ENCODE measurements at places on chromosomes 16 and 17.

DNA sequence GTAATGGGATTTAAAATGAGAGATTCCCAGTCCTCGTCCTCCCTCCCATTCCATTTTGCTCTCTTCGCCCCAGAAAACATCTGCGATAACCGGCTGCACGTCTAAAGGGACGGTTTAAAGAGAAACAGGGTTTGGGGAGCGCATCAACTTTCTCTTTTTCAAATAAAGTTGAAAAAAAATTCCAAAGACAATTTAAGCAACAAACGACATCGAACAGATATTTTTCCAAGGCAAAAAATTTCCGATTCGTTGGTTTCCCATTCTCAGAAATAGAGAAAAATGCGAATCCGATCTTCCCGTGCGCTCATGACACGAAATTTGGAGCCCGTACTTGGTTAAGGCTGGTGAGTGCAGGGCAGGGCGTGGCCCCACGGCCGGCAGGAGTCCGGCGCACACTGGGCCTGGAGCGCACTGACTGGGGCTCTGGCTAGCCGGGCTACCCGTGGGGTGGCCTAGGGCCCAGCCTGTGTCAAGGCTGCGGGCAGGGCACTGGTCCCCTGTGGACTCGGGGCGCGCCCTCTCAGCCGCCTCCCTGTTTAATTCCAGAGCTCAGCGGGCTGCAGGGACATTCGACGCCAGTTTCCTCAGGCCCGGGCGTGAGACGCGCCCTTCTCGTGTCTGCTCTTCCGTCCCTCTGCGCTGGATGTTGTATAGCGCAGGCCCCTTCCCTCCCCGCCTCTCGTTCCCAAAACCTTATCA, 17.9 kb upstream of the ZFHX3 start:
- no peak for DNase-seq

- no peak for DNase-seq
Measured at GRCh38 chr17:4542003-4542725, 13.0 kb downstream of the MYBBP1A start.

GRCh38 chr17:12637015-12637414, 28.7 kb upstream of the MYOCD start:
- DNase-seq, result no peak

DNA sequence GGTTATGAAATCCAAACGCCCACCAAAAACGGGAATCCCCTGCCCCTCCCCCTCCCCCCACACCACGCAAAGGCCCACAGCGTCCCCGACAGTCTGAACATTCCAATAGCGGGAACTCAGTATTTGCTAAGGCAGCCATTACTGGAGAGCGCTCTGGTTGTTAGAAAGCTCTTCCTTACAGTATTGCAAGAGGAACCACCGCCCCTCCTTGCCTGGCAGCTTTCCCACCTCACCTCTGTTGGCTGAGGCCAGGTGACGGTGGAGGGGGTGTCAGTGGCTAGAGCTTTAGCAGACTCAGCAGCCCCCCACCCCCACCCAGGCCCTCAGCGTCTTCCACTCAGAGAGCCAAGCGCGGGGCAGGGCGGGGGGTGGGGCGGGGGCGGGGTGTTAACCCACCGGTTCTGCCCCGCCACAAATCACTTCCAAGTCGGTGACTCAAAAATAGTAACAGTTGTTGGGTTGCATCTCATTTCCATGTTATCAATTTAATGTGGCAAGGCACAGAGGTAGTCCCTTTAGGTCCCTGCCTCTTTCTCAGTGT, 2.2 kb upstream of the PLEKHH3 start:
- no peak for DNase-seq

GRCh38 chr16:17387256-17387655, 83.5 kb downstream of the XYLT1 start:
- no peak for DNase-seq

GRCh38 chr17:17741349-17742023, 60.2 kb downstream of the RAI1 start:
- no peak for DNase-seq

DNA sequence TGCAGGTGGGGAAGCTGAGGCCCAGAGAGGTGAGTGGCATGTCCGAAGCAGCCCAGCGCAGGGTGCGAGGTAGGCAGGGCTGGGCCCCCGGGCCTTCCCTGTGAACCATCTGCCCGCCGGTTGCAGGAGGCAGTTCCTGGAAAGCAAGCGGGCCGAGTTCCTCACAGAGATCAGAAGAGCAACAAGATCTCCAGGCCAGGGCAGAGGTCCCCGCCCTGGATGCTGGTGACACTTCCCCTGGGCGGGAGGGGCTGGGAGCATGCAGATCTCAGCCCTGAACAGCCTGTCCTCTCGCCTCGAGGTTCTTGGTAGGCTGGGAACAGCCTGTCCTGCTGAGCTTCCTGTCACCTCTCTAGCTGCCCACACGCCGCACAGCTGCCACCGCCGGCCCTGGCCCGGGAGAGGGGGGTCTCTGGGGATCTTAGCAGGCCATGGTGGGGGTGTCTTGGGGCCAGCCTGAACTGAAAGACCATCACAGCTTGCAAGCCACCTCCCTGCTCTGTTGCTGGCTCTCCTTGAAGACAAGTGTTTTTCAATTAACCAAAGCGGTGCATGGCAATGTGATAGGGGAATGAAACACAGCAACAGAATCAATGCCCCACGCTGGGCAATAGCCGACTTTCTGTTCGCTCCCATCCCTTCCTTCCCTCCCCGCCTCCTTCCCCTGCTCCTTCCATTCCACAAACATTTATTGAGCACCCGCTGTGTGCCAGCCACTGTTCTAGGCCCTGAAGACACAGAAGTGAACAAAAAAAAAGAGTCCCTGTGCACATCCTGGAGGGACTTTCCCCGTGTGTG, 31.7 kb downstream of the SOCS1 start:
- peak; percentile 87 for DNase-seq

DNA sequence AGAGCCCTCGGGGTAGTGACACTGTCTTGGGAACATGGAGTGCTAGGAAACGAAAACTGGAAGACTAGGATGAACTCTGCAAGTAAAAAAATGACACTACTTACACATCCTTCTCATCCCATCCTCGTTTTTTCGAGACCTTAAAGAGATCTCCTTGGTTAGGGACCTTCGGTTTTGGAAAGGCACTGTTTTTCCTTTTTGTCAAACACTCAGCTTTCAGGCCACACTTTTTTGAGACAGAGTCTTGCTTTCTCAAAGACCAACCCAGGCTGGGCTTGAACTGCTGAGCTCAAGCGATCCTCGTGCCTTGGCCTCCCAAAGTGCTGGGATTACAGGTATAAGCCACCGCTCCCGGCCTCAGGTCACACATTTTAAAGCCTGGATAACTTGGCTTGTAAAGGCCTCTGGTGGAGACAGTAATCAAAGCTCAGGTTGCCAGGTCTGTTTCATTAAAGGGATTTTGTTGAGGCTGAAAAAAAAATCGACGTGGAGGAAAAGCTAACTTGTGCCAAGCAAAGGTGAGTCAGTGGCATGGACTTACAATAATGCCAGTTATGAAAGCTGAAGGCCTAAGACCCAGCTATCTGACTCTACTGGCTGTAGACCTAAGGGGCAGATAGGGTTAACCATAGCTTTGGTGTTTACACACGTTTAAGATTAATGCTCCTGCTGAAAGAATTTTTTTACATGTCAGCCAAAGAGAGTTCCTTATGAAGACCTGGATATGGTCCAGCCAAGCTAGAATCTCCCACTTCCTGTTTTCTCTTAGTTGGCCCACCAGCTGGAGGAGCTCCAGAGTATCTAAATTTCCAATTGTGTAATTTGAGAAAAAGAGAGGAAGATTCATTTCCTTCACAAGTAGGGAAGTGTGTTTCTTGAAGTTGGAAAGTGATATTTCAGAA, 823 bp downstream of the NBR1 start:
- DNase-seq, result peak; percentile 88

- no peak for DNase-seq
Measured at GRCh38 chr17:3772764-3773163, 28.2 kb downstream of the ITGAE start.

DNA sequence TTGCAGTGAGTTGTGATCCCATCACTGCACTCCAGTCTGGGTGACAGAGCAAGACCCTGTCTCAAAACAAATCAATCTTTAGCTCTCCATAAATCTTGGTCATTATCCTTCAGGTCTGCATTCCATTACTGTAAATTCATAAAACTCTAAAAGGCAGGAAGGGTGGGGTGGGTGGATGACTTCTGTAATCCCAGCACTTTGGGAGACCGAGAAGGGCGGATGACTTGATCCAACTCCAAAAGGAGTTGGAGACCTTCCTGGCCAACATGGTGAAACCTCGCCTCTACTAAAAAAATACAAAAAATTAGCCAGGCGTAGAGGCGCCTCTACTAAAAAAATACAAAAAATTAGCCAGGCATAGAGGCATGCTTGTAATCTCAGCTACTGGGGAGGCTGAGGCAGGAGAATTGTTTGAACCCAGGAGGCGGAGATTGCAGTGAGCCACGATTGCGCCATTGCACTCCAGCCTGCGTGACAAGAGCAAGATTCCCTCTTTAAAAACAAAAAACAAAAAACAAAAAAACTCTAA, 2.2 kb upstream of the UBE2Z start:
- no peak for DNase-seq

DNA sequence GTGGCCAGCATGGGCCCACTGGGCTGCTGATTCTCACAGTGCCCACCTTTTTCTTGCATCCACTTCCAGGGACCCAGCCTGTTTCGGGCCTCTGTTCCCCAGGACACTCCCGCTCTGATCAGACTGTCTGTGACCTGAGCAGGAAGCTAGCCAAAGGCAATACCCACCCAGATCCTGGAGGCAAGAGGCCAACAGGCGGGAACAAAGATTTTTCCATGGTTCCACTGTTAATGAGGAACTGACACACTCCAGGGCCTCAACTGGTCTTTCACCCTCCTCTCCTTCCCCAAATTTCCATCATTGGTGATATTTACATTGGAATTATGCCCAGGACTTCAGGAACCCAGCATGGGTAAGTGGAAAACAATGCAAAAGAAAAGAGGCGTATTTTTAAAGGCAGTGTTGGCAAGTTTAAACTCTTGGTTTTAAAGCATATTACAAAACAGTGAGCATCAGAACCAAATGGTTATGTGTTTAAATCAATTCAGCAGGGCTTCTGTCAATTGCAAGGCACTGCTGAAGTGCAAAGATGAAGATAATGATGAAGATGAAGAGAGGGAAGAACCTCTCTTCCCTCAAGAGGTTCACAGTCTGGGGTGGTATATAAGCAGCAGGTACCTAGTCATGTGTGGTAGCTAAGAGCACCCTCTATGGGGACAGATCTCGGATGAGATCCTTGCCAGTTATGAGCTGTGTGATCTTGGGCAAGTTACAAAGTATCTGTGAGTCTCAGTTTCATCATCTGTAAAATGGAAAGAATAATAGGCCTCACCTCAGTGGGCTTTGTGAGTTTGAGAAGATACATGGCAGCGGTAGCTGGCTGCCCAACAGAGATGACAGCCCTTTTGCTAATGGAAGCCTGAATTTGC, 14.4 kb upstream of the ATP2A3 start:
- DNase-seq, result no peak

DNA sequence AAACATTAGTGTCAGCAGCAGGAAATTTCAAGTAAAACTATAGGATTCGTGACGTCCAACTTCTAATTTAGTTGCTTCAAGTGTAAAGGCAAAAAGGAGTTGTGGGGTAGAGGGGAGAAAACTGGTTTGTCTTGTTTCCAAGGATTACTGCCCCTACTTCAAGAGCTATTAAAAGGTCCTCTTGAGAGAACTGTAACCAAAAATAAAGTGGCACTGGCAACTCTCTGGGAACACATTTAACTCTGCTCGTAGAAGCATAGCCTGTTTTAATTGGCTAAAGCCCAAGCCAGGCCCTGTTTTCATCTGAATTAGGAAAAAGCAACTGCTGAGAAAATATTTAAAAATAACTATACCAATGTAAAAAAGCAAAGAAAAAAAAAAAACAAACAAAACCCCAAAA, 51.8 kb upstream of the AKAP1 start:
- DNase-seq, result no peak

DNA sequence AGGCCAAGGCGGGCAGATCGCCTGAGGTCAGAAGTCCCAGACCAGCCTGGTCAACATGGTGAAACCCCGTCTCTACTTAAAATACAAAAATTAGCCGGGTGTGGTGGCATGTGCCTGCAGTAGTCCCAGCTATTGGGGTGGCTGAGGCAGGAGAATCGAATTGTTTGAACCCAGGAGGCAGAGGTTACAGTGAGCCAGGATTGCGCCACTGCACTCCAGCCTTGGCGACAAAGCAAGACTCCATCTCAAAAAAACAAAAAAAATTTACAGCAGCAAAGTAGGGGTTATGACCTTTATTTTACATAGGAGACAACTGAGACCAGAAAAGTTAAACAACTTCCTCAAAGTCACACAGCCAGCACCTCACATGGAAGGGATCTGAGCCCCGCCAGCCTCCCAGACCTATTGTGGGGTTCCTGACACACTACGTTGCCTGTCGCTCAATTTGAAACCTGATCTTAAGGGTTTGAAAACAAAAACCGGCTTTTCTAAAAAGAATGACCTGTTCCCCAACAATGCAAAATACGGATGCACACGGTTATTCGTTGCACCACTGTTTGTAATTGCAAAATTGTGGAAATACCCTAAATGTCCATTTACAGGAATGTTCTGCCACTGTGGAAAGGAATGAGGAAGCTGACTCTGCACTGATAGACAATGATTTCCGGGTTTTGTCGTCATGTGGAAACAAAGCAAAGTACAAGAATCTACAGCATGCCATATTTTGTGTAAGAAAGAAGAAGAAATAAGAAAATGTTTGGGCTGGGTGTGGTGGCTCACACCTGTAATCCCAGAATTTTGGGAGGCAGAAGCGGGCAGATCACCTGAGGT, 77.2 kb downstream of the CNGB1 start:
- DNase-seq, result no peak

GRCh38 chr17:77287432-77288068, 146.8 kb downstream of the SEC14L1 start:
- no peak for DNase-seq

DNA sequence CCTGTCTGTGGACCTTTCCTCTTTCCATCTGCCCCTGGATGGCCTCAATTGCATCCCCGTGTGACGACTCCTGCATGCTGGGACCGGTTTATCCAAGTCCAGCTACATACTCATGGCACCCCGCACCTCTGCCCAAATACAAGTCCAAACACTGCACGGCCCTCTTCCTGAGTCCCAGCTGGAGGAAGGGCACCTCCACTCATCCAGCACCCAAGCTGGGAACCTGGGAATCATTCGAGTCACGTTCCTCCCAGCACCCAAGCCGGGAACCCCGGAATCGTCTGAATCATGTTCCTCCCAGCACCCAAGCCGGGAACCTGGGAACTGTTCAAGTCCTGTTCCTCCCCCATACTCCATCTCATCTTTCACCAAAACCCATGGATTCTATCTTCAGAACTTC, 10.2 kb downstream of the TRARG1 start:
- no peak for DNase-seq

GRCh38 chr16:5461574-5461973, 364.0 kb upstream of the EEF2KMT start:
- DNase-seq, result no peak

DNA sequence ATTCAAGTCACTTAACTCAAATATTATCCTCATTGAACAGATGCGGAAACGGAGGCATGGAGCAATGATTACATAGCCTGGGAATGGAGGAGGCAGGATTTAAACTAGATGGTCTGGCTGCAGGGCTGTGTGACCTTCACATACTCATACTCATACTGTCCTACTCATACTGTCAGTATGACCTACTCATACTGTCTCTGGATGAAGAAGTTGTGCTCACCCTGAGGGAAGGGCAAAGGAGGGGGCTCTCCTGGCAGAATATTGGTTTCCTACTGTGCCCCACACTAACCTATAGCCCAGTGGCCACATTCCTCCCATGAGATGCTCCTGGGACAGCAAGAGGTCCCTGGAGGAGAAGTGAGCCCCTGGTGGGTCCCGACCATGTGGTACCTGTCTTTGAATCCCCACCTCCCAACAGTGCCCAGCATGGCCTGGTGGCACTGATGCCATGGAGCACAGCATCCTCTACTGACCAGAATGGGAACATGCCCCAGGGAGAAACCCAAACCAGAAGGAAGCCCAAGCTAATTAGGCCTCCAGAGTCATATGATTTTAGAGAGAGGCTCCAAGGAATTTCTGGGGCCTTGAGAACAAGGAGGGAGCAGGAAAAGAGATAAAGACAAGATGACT, 197.3 kb upstream of the SDK2 start:
- DNase-seq, result no peak

All from AML-193 (cell line).